ENCODE measurements at places on chromosomes 13 and 19.

DNA sequence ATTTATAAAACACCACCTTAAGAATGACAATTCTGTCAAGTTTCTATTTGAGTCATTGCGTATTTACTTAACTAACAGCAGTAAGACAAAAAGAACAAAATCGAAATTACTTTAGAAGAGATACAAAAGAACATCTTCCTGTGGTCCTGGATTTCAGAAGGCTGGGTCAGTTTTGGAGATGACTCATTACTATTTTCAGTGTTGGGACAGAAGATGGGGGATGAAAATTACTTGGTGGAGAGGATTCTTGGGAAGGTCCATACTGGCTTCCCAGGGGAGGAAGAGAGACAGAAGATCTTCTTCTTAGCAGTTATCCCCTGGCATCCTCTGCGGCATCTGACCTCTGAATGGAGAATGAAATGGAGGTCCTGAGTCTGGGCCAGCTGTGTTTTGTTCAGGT lies 33.5 kb upstream of the CSNK1A1L start:
- no peak for DNase-seq

DNA sequence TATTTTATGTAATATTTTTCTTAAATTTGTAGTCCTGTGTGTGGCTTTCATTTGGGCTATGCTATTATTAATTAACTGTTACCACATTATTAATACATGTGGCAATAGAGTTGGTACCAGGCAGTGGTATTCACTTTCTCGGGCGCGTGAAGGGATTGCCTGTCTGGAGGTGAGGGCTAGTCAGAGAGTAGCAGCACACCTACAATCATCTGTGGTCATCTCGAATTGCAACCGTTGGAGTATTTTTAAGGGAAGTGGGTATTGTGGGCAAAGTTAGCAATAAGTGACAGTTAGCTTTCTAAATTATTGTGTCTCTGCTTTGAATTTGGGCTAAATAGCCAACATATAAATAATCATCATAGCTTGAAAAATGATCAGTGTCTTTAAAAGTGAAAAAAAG lies 20.0 kb upstream of the GPR18 start:
- no peak for DNase-seq

DNA sequence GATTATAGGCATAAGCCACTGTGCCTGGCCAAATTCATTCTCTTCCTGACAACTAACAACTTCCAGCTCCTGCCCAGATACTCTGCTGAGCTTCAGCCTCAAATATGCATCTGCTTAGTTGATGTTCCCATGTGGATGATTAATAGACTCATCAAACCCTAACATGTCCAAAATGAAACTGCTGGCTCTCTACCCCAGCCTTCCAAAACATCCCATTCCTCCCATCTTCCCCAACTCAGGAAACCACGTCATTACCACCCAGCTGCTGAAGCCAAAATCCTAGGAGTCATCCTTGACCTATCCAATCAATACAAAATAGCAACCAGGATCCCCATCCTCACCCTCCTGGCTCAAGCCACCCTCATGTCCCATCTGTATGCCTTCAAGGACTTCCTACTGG lies 20.9 kb downstream of the POU2F2 start:
- no peak for DNase-seq

GRCh38 chr13:112880221-112880641 lies 88.8 kb upstream of the MCF2L start:
- DNase-seq: no peak
